ENCODE measurements at places on chromosomes 3 and 15.

DNA sequence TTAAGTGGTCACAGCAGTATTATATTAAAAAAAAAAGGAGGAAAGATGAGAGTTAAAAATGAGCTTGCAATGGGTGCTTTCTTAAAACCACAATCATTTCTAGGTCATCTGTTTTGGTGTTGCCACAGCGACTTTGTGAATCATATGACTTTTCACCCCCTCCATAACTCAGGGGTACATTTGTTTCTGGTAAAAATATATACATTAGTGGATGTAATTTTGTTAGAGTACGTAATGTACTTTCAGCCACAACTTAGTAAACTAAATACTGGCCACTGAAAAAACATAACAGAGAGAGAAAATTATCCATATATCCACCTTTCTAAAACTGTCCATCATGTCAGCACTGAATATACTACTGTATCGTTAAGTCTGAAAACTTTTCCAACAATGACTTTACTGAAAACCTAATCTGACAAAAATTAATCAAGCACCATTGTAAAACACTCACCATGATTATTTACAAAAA is 3.4 kb downstream of the ANKRD28 start:
- no peak for DNase-seq

GRCh38 chr3:59429198-59429597 is 379.4 kb upstream of the CFAP20DC start:
- DNase-seq, result no peak

DNA sequence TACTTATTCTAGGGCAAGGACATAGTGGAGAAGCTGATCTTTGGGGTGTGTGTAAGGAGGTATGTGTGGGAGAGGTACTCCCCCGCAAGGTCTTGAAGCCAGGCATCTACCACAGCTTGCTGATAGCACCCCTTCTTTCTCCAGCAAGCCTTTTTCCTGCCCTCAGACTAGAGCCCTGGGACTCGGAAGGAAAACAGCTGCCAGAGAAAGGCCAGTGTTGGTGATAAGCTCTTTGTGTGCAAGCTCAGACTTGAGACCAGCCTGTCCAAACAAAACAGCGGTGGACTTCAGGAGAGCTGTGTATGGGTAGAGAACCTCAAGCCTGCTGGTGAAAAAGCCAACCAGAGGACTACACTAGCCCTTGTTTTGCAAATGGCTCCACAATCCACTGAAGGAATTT is 1028.6 kb downstream of the MCTP2 start:
- DNase-seq, result no peak

GRCh38 chr3:151899996-151900395 is 26.6 kb downstream of the SUCNR1 start:
- no peak for DNase-seq

DNA sequence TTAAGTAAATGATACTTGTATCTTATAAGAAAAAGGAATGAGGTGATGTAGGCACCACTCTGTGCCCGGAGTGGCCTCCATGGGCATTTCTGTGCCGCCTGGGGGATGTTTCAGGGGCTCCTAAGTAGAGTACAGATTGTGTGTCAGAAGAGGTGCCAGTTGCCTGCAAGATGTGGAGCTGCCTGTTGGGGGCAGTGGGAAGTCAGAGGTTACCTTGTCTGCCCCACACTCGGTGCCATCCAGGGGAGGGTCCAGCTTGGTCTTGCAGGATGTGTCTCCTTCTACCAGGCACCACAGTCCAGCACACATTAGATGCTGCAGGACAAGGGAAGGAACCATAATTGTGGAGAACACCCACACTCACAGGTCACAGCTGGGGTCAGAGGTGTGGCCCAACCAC is 208.8 kb downstream of the ADAMTS17 start:
- DNase-seq, result no peak

DNA sequence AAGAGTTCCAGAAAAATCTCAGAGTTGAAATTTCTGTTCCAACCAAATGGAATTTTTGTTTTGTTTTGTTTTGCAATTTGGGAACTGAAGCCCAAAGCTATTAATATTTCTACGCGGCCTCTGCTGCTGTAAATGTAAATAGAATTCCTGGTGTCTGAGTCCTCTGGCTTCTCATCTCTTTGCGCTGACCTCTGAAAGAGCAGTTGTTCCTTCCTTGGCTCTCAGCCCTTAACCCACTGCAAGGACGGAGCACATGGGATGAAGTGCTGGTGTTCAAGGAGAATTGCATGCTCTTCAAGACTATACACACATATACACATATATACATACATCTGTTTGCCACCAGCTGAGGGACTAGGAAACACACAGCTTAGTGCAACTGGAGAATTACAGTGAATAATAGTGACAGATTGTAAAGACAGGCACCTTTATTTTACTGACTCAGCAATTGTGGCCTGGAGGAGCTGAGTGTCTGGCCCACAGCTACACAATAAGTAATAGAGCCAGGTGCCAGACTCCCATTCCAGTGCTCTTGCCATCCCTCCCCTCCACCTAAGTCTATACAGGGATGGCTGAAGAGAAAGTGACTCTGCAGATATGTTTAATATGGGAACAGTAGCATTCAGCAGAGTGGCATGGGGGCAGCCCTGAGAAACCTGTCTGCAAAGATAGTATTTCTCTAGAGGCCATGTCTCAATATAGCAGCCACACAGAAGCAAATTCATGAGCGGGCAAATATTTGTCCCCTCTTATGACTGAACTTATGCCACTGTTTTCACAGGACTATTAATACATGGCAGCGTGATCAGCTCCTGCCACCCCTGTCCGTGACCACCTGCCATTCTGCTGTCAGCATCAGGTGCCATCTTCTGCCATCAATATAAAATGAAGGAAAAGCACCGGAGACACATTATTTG is 42.3 kb downstream of the NEK10 start:
- DNase-seq, result no peak

DNA sequence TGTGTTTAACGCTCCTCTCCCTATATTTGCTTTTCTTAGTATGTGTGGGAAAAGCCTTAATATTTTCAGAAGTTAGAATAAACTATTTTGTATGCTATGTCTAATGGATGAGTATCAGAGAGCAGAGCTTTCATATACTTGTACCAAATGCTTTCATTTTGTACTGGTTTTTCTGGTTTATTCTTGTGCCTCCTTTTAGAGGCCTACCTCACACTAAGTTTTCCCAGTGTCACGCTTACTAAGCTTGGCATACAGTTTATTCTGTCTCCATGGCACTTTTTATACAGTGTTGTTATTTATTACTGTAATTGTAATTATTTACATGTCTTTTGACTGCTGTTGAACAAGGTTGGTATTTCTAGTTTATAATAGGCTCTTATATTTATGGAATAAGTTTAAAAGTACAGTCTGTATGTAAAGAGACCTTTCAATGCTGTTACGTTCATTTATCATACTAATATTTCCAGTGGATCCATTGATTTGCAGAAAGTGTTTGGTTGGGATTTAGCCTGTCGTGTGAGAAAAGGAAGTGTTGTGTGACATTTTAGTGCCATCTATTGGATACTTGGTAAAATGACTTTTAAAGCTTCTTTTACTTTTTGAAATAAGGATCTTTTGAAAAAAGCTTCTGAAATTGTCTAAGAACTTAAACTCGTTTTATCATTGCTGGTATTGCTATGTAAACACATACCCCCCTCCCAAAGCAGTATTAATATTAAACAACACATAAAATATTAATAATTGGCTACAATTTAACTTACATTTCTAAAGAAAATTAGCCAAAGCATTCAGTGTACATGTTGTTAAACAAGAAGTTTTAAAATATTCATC is 5.2 kb upstream of the EBLN2 start:
- no peak for DNase-seq

Data from NCI-H2029 (cell line).